Fibroblast of skin of left biceps (primary cell): ENCODE measurements at places on chromosomes 6 and 20.

- no peak for DNase-seq
These were observed 9.9 kb downstream of the HEY2 start for GRCh38 chr6:125759184-125759902.

GRCh38 chr6:72820906-72821305, 199.0 kb downstream of the KCNQ5 start:
- no peak for DNase-seq

- no peak for DNase-seq
These were observed 164.8 kb downstream of the SOBP start for GRCh38 chr6:107654764-107655163.

DNA sequence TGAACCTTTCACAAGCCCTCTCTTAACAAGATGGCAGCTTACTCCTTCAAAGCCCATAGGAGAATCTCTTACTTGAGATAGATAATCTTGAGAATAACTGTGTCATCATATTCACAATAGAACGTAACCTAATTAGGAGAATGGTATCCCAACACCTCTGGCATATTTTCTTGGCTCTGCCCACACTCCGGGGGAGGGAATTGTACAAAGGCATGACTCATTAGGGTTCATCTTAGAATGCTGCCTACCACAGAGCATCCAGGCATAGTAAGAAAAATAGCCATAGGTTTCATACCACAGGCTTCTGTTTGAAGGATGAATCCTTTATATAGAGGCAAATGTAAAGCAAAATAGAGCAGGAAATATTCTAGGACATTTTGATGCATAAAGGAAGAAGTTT, 1100.6 kb upstream of the CITED2 start:
- no peak for DNase-seq

DNA sequence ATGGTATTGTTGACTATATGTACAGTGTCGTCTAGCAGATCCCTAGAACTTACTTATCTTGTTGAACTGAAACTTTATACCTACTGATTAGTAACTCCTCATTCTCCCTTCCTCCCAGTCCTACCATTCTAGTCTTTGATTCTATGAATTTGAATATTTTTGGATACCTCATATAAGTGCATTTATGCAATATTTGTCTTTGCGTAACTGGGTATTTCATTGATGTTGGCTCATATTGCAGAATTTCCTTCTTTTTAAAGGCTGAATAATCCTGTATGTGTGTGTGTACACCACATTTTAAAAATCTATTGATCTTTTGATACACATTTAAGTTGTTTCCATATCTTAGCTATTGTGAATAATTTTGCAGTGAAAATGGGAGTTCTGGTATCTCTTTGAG, 119.9 kb downstream of the SOX4 start:
- DNase-seq, result no peak
